Stimulated activated CD4-positive, alpha-beta T cell treated with anti-CD3 and anti-CD28 coated beads, Interleukin-1b, Interleukin-23, amount 100 ng/mL, for 48 hours (primary cell): ENCODE measurements at places on chromosomes 1 and 21.

DNA sequence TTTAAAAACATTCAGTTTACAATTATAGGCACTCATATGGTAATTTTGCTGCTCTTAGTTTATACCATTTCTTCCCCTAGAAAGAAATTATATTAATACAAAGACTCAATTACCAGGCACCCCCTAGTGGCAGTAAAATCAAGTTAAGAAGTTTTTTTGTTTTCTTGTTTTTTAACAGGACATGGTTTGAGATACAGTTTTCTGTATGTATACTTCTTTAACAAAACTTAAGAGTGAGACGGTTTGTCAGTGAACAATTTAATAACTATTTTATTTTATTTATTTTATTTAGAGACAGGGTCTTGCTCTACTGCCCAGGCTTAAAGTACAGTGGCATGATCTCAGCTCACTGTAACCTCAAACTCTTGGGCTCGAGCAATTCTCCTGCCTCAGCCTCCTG is 224.6 kb downstream of the FAF1 start:
- no peak for DNase-seq

DNA sequence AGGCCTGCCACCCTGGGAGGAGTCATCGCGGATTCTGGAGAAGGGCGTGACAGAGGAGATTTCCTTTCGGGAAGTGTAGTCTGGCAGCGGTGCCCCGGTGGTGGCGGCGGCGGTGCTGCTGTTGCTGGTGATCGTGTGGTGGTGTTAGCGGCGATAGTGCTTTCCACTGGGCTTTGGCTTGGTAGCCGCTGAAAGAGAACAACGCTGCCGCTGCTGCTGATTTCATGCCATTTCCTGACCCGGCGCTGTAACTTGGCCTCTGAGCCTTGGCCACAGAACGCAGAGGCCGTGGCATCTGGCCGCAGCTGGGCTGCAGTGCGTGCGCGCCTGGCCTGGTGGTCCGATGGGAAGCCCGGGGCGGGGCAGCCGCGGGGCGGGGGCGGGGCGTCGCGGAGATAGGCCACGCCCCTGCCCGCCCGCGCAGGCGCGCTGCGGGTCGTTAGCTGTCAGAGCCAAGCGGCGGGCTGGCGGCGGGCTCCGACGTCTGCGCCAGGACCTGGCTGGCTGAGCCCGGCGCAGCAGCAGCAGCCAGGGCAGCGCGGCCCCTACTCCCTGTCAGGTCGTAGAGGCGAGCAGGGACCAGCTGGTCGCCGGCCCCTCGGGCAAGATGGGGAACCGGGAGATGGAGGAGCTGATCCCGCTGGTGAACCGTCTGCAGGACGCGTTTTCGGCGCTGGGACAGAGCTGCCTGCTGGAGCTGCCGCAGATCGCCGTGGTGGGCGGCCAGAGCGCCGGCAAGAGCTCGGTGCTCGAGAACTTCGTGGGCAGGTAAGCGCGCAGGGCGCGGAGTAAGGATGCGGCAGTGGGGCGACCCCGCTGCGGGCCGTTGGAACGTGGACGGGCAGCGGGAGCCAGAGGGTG is at the start of gene DNM3:
Gene DNM3, plus strand, starts transcription at position 449 of the 861 bp plus-strand sequence. Its CDS starts 159 bp downstream, at position 608.
- DNase-seq = peak; percentile 69

- DNase-seq = no peak
Observed at GRCh38 chr21:36411301-36411700, 26.1 kb downstream of the CHAF1B start.

DNA sequence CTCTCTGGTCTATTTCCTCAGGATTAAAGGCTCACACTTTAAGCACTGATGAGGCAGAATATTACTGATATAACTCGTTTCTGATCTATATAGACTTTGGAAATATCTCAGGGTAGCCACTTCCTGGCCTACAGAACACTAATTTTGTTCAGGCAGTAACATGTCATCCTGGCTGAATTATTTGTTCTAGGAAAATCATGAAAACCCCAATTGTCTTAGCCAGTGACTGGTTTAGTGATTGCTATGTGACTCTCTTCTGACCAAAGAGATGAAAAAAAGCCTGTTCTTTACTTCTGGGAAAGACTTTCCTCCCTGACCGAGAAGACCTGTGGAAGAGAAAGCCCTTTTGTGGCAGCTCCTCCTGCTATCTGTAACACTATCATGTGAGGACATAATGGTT is 453.7 kb downstream of the SETD4 start:
- DNase-seq = no peak

DNA sequence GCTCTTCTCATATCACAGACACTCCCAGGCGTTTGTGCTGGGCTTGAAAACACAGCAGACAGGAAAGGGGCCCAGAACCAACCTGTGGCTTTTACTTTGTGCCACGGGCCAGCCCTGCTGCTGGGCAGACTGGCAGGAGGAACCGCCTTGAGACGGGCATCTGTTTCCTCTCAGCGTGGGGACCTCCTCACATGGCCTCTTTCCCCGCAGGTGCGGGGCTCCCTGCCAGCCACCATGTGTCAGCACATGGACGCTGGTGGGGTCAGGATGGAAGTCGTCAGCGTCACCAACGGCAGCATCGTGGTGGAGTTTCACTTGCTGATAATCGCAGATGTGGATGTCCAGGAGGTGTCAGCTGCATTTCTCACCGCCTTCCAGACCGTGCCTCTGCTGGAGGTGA is 47.8 kb downstream of the UMODL1 start:
- DNase-seq = no peak
